ENCODE measurements at places on chromosomes 7 and 10.

DNA sequence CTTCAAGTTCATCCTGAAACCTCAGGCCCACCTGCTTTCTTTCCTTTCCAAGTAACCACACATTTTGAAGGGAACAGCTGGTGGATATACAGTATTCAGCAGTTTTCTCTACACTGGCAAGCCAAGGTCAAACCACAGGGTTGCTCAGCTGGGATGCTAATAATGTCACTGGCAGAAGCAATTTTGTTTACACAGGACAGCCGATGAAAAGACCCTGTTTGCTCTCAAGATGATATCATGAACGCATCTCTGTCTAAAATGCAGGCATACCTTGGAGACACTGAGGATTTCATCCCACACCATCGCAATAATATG is 186.2 kb downstream of the USP6NL start:
- DNase-seq = no peak

- no peak for DNase-seq
These were observed 41.5 kb upstream of the EBLN1 start for GRCh38 chr10:22259280-22259679.

DNA sequence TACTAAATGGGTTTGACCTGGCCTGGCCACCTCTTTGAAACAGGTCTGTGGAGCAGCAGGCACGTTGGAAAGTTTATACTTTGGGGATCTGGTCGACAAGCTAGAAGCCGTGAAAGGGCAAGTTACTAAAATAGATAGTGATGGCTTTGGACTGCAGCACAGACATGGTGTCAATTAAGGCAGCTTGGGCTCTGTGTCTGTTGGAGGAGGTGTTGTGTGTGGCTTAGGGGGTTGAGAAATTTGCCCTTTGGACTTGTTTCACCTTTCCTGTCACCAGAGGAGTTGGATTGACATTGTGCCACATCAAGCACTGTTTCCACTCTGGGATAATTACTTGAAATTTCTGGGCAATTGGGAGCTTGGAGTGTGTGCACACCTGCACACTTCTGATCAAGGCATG is 251.8 kb upstream of the MKI67 start:
- DNase-seq = no peak

DNA sequence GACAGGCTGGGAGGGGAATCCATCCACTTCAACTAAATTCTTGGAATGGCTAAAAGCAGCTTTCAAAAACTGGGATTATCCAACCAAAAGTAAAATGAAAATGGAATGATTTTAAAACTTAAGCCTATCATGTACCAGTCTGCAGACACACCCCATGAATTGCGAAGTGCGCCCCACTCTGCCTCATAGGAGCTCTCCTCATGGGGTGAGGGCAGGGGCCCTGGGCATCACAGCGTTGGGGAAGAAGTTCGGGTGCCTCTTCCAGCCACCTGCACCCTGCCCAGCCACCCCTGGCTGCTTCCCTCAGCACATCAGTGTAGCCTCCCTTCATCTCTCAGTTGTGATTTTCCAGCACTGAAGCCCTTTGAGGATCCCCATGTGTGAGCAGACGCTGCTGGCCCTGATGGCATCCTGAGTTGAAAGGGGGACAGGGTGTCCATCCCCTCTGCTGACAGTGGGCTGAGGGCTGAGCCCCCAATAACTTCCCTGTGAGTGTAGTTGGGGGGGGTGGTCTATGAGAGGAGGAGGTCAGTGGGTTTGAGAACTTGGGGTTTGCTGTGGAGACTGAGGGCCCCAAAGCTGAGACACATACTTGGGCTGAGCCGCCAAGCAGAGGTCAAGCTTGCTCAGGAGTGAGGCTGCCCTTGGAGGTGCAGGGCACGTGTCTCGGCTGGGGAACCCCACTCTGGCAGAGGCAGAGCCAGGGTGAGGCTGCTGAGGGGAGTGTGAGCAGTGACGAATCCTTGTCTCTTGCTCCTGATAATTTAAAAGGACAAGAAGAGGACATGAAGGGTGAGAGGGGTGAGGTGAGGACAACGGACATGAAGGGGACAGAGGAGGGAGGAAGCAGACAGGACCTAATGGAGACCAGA is 542.1 kb downstream of the TCERG1L start:
- DNase-seq = no peak

- DNase-seq = no peak
These were observed 5.3 kb downstream of the MCMBP start for GRCh38 chr10:119867317-119867716.

- peak; percentile 95 for DNase-seq
These were observed 15.1 kb downstream of the TTYH3 start for GRCh38 chr7:2646680-2647571.

DNA sequence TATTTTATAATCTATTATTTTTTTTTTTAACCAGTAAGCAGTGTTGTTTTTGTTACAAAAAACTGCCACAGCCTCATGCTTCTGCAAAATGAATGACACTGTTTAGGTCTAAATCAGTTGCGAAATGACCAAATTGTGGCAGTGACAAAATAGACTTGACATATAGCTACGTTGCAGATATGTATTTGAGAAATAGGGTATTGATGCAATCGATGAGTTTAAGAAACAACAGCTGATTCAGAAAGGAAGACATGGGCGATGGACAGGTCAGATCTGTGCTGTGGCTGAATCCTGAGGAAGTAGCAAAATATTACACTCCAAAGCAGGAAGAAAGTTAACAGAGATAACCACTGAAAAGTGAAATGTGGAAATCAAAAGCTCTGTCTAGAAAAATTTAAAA is 89.0 kb upstream of the STEAP4 start:
- no peak for DNase-seq

DNA sequence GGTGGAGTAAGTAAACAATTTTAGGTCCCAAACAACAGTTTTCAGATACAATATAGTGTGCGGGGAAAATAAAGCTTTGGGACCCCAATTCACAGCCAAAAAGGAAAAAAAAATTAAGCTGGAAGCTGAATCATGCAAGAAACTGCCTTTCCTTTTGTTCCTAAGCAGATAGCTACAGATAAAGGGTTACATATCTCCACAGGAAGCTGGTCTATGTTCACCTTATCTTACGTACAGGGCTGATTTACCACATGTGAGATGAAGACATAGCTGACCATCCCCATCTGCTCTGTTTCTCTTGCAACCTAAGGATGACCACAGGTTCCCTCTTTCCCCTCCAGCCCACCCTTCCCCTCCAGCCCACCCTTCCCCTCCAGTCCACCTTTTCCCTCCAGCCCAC is 14.2 kb upstream of the PFKP start:
- DNase-seq = no peak

DNA sequence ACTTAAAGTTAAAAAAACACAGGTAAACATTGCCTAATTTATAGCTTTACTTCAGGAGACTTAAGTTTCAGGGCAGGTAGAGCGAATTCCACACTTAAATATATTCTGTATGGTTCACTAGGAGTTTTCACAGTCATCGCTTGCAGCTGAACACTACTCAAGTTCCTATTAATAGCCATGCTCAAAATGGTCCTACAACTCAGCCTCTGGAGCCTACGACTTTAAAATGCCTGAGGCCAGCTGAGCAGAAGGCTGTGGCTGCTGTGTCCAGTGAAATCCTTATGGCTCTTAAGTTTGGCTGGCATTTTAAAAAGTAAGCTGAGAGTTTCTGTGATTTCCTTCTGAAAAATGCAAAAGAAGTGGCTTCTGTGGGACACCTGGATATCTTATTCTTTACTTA is 105.4 kb upstream of the GLI3 start:
- DNase-seq = no peak
